ENCODE measurements at places on chromosomes 11 and 22. TPM values are rescaled to one million over a fixed set of nuclear protein-coding genes. Genes with fewer than 3 reads are reported as not detected.
A peak's percentile ranks its signal among the peaks of the same experiment; 100 is the strongest.

- DNase-seq = peak; percentile 91
- H3K27me3 ChIP-seq = no peaks in the 10 kb centered on the region
- peak overlapping the region; percentile 83 for H3K4me3 ChIP-seq
These were observed 79.4 kb upstream of the PPARA start for GRCh38 chr22:46070803-46071450.

DNA sequence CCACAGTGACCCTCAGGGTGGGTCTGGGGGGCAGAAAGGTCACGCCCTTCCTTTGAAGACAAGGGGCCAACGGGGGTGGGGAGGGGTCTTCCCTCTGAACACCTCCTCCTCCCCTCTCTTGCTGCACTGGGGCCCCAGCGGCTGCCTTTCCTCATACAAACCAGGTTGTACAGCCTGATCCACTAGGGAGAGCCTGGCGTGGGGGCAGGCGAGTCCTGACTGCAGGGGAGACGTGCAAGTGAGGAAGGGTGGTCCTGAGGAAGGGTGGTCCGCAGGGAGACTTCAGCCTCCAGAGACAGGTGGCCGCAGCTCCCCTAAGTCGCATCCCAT, 43.6 kb upstream of the LINC01488 start:
- H3K4me3 ChIP-seq = no peak overlapping the region
- no peaks in the 10 kb centered on the region for H3K36me3 ChIP-seq
- H3K27ac ChIP-seq = no peak overlapping the region
- no peak for DNase-seq

CPT1B gene
- 9.7 TPM for total RNA-seq

GRCh38 chr22:25038771-25039170, 86.3 kb downstream of the KIAA1671 start:
- H3K4me3 ChIP-seq = no peak overlapping the region
- DNase-seq = no peak
- no peaks in the 10 kb centered on the region for H3K4me1 ChIP-seq
- H3K27me3 ChIP-seq = no peaks in the 10 kb centered on the region
- peaks cover 33% of the 10 kb centered on the region for H3K36me3 ChIP-seq
- H3K27ac ChIP-seq = no peak overlapping the region

DNA sequence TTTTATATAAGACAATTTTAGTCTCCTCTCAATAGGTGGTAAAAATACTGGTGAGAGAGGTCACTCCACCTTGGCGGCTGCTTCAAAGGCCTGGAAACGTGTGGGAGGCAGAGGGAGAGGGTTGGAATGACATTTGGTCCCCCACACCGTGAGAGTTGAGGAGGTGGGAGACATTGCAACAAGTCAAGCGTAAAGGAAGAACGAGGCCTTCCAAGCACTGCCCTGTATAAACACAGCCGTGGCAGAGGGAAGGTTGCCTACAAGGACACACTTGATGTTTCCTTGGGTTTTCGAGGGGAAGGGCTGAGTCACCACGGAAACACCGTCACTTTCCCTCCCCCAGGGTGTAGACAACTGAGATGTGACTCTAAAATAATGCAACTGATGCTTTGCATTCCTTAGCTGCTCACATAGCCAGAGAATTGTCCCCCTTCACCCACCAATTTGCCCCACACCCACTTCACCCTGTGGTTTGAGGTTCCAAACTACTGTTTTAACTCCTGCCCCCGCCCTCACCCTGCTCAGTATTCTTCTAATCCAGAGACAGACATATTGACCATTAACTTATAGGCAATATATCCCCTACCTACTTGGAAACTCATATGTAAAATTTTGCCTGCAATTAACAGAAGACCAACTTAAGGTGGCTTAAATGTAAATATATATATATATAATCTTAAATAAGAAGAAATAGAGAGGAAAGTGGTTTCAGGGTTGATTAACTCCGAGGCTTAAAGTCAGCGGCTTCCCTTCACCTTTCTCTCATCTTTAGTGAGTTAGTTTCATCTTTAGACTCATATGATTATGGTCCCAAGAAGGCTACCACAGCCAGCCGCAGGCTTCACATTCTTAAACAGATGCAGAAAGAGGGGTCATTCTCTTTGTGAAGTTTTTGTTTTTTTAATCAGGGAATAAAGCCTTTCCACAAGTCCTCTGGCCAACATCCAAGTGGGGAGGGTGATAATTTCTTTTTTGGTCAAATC, 54.1 kb upstream of the BDNF start:
- H3K27me3 ChIP-seq = no peaks in the 10 kb centered on the region
- H3K4me1 ChIP-seq = no peaks in the 10 kb centered on the region
- DNase-seq = no peak
- H3K4me3 ChIP-seq = no peak overlapping the region

CCDC73 gene
- total RNA-seq = not detected

- no peaks in the 10 kb centered on the region for H3K27me3 ChIP-seq
- DNase-seq = no peak
- H3K4me1 ChIP-seq = peaks cover 4% of the 10 kb centered on the region
- no peak overlapping the region for H3K27ac ChIP-seq
- no peak overlapping the region for H3K4me3 ChIP-seq
These were observed 69.6 kb downstream of the KIAA1671 start for GRCh38 chr22:25021976-25022711.

CDC42EP1 gene
- total RNA-seq = 195 TPM

DNA sequence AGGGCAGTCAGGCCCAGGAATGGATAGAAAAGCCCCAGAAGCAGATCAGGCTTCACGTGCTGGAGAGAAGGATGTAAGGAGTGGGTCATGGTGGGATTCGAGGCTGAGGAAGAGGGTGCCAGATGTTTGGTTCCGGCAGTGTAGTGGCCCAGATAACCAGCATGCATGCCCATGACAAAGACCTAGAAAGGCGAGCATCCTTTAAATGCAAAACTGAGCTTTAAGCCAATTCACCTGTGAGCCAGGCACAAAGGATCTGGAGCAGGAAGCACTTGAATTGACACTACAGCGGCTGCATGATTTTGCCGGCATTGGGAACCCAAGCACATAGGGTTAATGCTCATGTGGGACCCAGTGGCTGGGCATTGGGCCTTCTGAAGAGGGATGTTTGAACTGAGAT, 185.5 kb downstream of the TRIM29 start:
- DNase-seq = no peak
- no peaks in the 10 kb centered on the region for H3K4me1 ChIP-seq
- no peak overlapping the region for H3K27ac ChIP-seq
- H3K4me3 ChIP-seq = no peak overlapping the region

MS4A2 gene
- 1.7 TPM for total RNA-seq

DNA sequence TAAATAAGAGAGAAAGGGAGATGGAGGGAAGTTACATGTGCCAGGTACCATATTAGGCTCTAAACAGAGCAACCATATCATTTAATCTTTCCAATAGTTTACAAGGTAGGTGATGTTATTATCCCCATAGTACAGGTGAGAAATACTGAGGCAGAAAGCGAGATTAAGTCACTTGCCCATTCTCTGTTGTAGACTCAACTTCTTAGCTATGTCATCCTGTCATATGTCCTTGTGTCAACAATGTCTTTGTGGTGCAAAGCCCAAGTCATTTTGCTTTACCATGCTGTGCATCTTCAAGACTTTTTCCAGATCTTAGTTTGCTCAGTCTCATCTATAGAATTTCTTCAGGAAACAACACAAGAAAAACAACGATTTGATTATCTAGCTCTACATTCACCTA, 205.0 kb upstream of the E2F8 start:
- no peak for DNase-seq
- H3K36me3 ChIP-seq = no peaks in the 10 kb centered on the region
- no peaks in the 10 kb centered on the region for H3K27me3 ChIP-seq
- no peak overlapping the region for H3K4me3 ChIP-seq
- peaks cover 20% of the 10 kb centered on the region for H3K4me1 ChIP-seq
- H3K27ac ChIP-seq = no peak overlapping the region

- H3K27ac ChIP-seq = no peak overlapping the region
- H3K4me3 ChIP-seq = no peak overlapping the region
- no peaks in the 10 kb centered on the region for H3K4me1 ChIP-seq
- no peaks in the 10 kb centered on the region for H3K36me3 ChIP-seq
- no peak for DNase-seq
These were observed 1101.6 kb upstream of the RAG2 start for GRCh38 chr11:37699644-37700043.

- no peak overlapping the region for H3K27ac ChIP-seq
- no peak overlapping the region for H3K4me3 ChIP-seq
- no peaks in the 10 kb centered on the region for H3K4me1 ChIP-seq
- no peak for DNase-seq
- H3K36me3 ChIP-seq = no peaks in the 10 kb centered on the region
These were observed 339.8 kb upstream of the NARS2 start for GRCh38 chr11:78914503-78914902.

DNA sequence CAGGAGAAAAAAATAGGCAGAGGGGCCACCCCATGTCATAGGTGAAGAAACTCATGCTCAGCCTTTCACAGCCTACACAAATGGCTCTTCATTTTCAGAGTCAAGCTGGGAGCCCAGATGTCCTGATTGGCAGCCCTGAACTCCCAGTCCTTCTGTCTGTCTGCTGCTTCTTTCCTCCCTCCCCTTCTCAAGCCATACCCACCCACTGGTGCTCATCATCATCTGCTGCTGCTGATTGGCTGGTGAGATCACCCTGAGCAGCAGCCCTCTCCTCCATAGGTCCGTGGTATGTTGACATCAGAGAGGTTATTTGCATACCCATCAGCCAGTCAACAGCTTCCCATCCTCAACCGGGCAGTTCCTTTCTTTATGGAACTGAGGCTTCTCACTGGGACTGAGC, 46.1 kb upstream of the PRDM11 start:
- no peak overlapping the region for H3K27ac ChIP-seq
- peaks cover 41% of the 10 kb centered on the region for H3K27me3 ChIP-seq
- H3K4me3 ChIP-seq = no peak overlapping the region
- no peaks in the 10 kb centered on the region for H3K36me3 ChIP-seq
- no peak for DNase-seq

DNA sequence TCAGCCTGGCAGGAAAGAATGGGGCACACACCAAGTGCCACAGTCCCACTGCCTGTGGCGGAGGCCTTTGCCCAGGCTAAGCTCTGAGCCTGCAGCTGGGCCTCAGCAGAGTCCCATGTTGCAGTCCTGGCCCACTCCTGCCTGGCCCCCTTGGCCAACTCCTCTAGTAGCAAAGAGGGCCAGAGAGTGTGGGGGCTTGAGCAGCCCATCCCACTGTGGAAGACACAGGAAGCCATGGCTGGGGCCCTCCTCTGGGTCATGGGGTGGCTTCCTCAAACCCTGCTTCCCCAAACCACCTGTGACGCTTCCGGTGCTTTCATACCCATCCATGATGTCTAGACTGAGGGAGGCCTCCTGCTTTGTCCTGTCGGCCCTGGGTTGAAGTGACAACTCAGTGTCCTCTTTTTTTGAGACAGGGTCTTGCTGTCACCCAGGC, 5.8 kb downstream of the RPS19BP1 start:
- H3K4me3 ChIP-seq = no peak overlapping the region
- peak overlapping the region; percentile 76 for H3K27ac ChIP-seq
- H3K27me3 ChIP-seq = no peaks in the 10 kb centered on the region
- H3K36me3 ChIP-seq = peaks cover 68% of the 10 kb centered on the region

DNA sequence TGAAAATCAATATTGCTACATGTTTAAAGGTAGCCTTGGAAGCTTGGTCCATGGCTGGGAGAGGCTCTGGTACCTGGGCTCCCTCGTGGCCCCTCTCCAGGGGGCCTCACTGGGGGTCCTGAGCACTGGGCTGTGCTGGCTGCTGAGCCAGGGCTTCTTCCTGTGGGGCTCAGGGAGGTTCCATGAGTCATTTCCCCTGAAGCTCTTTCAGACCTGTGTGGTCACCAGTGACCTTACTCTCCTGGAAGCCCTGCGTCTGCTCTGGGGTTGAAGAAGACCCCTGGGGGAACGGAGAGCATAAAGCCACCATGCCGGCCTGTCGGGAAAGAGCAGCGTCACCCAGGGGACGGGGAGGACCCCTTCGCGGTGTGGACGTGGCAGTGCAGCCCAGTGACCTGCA, 389.0 kb downstream of the TBC1D22A start:
- no peak for DNase-seq
- no peaks in the 10 kb centered on the region for H3K36me3 ChIP-seq
- H3K27ac ChIP-seq = no peak overlapping the region
- peaks cover 6% of the 10 kb centered on the region for H3K4me1 ChIP-seq
- H3K4me3 ChIP-seq = no peak overlapping the region

SIPA1 gene
- total RNA-seq = 33.8 TPM

DMC1 gene
- not detected for total RNA-seq

DNA sequence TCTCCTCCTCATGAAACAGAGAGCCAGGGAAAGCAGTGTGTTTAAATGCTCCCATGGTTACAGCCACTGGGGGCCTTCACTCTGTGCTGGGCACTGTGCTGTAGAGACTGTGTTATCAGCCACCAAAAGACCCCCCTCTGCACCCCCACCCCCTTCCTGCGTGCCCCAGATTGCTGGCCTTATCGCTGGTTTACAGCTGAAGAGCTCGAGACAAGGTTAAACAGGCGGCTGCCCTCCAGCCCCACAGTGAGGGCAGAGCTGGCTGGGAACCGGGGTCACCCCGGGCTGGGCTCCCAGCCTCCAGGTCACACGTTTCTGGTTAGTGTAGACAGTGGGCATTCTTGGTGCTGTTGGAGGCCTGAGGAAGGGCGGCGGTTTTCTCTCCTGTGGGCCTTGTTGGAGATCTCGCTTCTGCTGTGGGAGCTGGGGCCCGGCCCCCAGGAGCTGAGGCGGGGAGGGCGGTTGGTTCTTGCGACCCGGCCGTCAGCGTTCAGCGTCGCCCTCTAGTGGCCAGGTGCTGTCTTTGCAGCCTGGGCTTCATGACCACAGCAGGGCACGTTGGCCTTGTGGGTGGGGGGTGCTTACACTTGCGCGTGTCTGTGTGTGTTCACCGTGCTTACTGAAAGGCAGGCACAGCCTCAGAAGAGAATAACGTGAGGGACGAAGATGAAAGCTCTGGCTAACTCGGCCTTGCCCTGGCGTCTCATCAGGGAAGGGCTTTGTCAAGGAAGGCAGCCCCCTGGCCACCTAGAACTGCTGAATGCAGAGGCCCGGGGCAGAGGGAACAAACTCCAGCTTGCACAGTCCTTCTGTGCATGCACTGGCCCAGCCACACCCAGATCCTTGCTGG, 40.8 kb downstream of the TBC1D22A start:
- H3K36me3 ChIP-seq = peaks cover 83% of the 10 kb centered on the region
- peak overlapping the region; percentile 12 for H3K4me3 ChIP-seq
- peak; percentile 72 for DNase-seq

EFCAB6 gene
- total RNA-seq = 0.29 TPM

DEUP1 gene
- not detected for total RNA-seq

DNA sequence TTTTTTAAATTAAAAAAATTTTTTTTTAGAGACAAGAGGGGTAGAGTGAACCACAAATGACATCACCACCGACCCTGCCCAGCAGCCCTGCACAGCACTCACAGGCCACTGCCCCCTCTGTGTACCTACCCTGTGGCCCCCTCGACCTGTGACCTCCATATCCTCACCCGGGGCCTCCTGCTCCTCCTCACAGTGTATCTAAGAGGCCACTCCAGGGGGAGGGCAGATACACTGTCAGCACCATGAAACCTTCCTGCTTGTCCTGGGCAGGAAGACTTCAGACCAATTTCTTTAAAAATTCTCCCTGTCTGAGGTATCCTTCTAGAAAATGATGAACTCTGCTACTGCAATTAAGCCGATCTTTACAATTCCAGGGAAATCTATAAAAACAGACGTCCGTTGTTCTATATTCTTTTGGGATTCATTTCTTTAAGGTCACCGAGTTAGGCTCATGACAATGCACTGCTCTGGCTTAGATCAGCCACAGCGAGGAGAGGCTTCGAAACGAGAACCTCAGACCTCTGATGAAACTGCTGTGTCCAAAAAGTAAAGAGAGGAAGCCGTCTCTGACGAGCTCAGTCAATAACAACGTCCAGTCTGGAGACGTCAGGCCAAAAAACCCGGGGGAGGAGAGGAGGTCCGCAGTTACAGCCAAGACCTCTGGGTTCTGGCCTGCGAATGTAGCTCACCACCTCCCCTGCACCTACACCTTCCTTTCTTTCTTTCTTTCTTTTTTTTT, 17.5 kb downstream of the NFAM1 start:
- H3K36me3 ChIP-seq = peaks cover 6% of the 10 kb centered on the region
- H3K4me3 ChIP-seq = no peak overlapping the region
- no peaks in the 10 kb centered on the region for H3K4me1 ChIP-seq
- no peak overlapping the region for H3K27ac ChIP-seq

A4GALT gene
- total RNA-seq = 13.3 TPM
